ENCODE measurements at places on chromosomes 2 and 18.

- no peak for DNase-seq
These were observed 191.7 kb downstream of the FAM210A start for GRCh38 chr18:13534631-13535030.

DNA sequence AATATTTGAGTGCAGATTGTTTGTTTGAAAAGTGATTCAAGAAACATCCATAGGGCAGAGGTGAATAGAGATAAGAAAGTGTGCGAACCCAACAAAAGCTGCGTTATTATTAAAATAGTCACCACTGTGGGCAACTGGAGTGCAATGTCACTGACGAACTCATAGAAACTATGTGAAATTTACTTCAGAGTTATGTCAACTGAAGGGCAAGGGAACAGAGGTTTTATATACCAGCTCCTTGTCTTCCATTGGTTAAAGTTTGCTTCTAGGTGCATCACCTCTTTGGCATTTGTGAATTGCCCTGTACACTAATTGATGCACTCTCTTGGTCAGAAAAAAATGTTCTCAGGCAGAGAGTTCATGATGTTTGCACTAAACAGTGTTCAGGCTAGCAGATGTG is 110.5 kb upstream of the NYAP2 start:
- DNase-seq, result peak; percentile 76

DNA sequence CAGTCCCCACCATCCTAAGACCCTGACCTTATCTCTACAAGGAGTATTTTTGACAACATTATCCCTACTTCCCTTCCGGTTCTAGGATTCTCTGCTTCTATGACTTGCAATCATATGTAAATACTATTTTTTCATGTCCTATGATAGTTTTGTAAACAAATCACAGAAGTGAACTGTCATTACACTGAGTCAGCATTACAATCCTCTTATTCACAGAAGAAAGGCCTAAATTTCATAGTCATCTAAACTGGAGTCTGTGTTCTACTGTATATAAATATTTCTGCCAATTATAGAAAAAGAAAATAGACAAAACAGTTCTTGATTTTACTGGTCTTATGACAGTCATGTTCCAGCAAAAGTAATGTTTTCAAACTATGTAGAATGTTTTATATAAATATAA is 265.1 kb downstream of the NCKAP5 start:
- DNase-seq, result no peak

- no peak for DNase-seq
These were observed 102.0 kb upstream of the CXCR4 start for GRCh38 chr2:136219963-136220362.

DNA sequence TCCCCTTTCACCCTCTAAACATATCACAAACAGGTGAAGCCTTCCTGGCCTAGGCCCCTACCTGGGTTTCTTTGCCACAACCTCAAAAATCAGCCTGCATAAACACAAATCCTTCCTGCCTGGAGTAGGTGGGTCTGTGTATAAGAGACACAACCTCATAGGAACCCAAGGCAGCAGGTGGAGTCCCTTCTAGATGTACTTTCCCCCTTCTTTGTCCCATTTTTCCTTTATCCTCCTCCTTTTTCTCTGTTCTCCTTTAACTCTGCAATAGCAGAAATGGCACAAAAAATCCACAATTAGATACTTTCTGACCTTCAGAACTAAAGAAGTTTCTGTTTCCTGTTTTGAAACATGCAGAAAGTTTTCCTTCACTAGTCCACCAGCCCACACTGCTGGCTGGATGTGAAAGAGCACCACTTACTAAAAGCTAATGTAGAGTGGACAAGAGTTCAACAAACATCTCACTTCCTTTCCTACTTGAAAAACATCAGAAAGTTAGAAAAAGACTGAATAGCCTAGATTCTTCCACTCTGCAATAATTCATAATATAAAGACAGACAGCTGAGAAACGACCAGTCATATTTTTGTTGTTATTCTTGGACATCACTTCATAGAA is 11.2 kb downstream of the SLC40A1 start:
- no peak for DNase-seq

DNA sequence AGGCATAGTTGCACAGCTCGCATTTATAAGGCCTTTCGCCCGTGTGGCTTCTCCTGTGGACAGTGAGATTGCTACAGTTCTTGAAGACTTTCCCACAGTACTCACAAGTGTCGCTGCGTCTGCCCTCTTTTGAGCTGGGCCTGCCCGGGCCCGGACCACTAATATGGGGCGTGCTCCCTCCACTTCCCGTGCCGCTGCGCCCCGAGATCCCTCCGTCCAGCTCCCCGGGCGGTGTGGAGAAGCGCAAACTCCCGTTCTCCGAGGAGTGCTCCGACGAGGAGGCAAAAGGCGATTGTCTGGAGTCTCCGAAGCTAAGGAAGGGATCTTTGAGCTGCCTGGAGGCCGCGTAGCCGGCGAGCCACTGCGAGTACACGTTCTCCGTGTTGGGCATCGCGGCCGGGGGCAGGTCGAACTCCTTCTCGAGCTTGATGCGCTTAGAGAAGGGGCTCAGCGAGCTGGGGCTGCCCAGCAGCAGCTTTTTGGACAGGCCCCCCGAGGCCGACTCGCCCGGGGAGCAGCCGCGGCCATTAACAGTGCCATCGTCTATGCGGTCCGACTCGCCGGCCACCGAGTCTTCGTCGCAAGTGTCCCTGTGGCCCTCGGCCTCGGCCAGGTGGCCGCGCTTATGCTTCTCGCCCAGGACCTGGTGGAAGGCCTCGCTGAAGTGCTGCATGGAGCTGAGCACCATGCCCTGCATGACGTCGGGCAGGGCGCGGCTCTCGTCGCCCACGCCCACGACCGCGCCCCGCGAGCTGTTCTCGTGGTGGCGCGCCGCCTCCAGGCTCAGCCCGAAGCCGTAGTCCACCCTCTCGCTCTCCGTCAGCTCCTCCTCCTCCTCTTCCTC is 92.7 kb downstream of the BCL11A start:
- no peak for DNase-seq

DNA sequence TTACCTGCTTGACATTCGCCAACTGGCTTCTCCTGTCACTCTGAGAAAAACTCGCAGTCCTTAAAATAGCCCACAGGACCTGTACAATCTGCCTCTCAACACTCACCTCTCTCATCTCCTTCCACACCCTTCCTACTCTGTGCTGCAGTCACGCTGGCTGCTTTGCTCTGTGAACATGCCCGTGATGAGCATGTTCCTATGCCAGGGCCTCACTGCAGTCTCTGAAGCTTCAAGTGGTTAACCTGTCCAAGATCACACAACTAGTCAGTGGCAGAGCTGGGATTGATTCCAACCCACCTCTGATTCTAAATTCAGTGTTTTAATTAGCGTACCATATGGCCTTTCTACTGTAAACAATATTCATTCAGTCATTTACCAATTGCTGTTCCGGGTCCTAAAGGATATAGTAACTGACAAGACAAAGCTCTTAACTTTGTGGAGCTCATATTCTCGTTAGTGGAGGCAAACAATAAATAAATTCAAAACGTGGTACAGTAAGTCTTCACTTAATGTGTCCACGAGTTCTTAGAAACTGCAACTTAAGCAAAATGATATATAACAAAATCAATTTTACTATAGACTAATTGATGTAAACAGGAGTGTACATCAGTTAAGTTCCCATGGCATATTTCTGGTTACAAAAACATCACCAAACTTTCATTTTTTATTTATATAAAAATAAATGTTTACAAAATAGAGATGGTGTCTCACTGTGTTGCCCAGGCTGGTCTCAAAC is 38.9 kb upstream of the FBXO11 start:
- DNase-seq, result no peak

DNA sequence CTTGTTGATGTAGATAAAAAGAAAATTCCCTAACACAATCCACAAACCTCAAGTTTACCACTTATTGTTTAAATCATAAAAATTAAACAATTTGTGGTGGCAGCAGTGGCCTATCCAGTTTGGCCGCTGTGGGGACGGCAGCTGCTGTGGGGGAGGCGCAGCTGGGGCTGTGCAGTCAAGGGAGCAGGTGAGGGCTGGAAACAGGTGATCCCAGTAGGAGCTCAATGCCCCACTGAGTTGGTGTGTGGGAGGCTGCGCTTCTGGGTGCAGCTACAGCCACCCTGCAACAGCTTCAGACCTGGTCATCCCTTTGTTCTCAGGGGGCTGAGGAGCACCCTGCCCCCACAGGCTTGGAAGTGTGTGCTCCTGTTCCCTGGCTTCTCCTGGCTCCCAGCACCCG is 266.0 kb upstream of the FSIP2 start:
- no peak for DNase-seq

- DNase-seq, result no peak
These were observed 1.0 kb downstream of the SPHKAP start for GRCh38 chr2:228180181-228181097.

DNA sequence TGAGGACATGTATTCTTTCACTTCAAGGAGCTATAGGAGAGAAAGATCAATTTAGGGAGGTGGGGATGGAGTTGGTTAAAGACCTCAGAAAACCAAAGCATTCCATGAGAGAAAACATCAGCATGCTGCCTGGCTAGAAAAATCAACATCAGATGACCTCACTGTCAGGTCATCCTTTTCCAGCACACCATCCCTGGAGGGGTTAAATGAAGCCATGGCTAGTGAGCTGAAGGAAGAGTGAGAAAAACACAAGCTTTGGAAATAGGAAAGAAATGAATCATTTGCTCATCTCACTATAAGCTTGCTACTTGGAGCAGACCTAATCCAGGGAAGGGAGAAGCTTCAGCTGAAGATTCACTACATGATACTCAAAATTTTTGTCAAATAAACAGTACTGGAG is 109.5 kb upstream of the ITGB6 start:
- DNase-seq, result no peak

GRCh38 chr18:58168221-58168620 is 124.2 kb downstream of the NEDD4L start:
- no peak for DNase-seq

DNA sequence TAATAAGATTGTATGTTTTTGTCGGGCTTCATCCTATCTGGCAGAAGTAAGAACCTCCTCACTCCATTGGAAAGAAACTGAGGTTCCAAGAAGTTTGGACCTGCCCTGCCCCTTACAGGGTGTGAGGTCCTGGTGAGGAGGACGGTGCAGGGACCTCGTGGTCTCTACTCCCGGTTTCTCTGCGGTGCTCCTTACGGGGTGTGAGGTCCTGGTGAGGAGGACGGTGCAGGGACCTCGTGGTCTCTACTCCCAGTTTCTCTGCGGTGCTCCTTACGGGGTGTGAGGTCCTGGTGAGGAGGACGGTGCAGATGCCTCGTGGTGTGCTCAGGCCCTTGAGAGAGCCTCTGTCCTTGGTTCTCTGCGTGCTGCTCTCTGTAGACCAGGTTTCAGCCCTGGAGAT is 5.2 kb downstream of the CTDP1 start:
- no peak for DNase-seq

GRCh38 chr2:21676676-21677075 is 552.9 kb downstream of the TDRD15 start:
- DNase-seq, result peak; percentile 27

- DNase-seq, result no peak
These were observed 102.7 kb upstream of the TAF1B start for GRCh38 chr2:9740382-9741073.

- DNase-seq, result peak; percentile 20
These were observed 135.5 kb upstream of the CREB1 start for GRCh38 chr2:207394203-207394781.

- DNase-seq, result no peak
These were observed 272.9 kb upstream of the NRP2 start for GRCh38 chr2:205409411-205409810.

- no peak for DNase-seq
These were observed 593.3 kb upstream of the SYT4 start for GRCh38 chr18:43870626-43871025.

DNA sequence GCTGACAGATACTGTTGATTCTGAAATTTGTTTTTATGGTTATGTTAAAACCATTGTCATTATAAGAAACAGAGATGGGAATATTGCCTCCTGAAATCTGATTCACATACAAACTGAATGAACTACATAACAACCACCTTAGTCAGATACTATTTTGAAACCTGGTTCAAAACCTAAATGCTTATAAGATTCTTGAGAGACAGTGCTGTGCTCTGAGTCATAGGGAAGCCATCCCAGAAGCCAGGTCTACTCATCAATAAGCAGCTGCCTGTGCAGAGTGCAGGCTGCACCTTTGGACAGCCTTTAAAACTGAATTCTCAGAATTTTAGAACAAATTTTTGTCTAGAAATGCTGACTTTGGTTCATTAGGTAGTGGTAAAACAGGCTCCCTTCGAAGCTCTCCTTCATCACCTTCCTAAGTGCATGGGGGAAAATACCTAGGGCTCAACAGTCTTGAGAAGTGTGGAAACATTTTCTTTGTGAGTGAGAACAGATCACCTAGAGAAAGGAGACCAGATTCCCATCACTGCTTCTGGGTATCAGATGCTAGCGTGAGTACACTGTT is at the start of gene SERPINB7:
SERPINB7 (plus strand) TSS at position 253 of the 565 bp plus-strand sequence. CDS start 6,955 bp downstream, outside the sequence.
- peak; percentile 49 for DNase-seq

DNA sequence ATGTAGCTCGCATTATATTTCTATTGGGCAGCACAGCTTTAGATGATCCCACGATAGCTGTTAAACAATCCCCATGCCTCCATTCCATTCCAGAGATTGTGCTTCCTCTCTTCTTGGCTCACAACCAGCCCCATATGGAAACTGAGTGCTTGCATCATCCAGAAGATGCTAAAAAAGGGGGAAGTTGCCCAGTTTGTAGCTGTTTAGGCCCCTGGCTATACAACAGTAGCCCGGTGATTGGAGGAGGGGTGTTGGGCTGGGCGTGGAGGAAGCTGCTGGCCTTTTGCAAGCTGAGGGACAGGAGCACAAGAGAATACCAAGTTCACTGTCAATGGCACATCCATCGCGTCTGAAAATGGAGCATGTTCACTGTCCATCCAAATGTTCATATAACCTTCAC is 360.2 kb downstream of the ALK start:
- no peak for DNase-seq

GRCh38 chr18:45666006-45666405 is 50.7 kb downstream of the SLC14A2 start:
- no peak for DNase-seq

DNA sequence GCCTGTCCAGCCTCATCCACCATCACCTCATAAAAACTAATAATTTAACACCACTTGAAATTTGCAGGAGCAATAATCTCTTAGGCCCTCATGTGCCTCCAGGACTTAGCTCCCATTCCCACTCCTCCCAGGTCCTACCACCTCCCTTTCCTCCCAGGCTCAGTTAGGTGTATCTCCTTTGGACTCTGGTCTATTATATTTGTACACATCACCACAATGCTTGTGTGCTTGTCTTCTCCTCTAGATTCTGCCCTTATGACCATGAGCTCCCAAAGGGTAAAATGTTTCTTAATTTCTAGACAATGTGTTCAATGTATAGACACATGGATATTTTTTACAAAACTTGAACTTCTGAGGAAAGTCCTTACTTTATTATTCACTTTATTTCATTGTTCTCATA is 182.0 kb upstream of the ZC3H15 start:
- DNase-seq, result no peak

GRCh38 chr18:8041526-8042111 is 474.5 kb downstream of the PTPRM start:
- no peak for DNase-seq

GRCh38 chr2:60354713-60355112 is 198.7 kb downstream of the BCL11A start:
- DNase-seq, result no peak

GRCh38 chr2:69836316-69836715 is 6.9 kb downstream of the GMCL1 start:
- DNase-seq, result no peak

GRCh38 chr2:192398236-192398635 is 203.5 kb upstream of the TMEFF2 start:
- no peak for DNase-seq

All from non-pigmented ciliary epithelial cell (primary cell).